ENCODE measurements at places on chromosomes 3 and 15.

DNA sequence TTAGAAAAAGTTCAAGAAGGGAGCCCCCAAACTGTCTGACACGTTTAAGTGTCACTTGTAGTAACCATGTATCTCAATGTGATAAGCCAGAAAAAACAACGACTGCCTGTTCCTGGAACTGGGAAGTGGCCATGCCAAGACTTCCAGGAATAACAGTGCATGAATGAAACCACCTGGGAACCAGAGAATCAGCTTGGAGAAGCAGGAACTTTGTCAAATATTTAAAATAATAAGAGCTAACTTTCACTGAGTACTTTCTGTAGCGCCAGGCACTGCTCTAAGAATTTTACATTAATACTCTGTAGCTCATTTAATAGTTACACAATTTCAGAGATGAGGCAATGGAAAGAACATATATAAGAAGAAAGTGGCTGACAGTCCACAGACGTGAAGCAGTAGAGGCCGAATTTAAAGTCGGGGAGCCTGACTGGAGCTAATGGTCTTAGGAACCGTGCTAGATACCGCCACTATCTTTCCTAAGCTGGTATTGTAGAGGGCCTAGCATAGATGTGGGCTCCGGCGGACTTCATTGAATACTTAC, 876 bp downstream of the PLSCR1 start:
- DNase-seq: no peak

DNA sequence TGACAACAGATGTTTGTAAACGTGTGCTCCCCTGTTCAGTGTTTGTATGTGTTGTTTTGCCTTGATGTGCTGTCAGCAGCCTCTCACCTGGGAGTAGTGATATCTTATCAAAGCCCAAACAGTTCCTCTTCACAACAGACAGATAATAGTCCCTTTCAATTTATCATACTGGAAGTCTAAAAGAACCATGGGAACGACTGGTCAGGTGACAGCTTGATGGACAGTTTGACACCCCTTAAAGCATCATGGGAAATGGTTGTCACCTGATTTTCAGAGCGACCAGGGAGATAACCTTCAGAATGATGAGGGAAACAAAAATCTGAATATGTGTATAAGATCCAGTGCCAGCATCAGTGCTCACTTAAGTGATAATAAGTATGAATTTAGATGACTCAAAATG, 146.3 kb upstream of the SOX2 start:
- DNase-seq: no peak

GRCh38 chr3:130465521-130465920, 51.5 kb upstream of the COL6A6 start:
- DNase-seq: no peak

DNA sequence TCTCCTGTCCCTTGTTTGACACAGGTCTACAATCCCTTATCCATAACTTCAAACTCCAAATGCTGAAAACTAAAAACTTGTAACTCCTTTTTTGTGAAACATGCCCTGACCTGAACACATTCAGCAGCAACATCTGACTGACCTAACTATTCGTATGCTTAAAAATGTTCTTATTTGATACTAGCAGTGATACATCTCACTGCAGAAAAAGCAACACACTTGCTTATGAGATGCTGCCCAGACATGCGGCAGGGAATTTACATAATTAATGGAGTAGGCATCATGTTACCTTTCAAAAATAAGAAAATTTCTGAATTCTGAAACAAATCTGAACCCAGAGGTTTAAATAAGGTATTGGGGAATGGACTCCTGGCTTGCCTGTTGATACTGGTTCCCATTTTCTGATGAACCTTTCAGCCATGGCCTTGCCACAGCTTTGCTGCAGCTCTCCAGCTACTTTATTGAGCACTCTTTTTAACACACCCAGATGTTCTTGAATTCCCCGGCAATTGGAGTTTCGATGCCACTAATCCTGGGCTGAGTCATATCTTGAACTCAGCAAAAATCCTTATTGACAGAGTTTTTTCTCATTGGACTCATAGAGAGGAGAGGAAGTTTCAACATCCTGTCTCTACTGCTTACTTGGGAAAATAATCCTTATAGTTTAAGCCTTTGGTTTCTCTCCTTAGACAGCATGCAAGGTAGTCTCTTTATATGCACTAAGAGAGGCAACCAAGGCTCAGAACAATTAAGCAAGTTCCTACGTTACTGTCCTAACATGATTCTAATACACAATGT, 296.6 kb upstream of the LMCD1 start:
- no peak for DNase-seq

DNA sequence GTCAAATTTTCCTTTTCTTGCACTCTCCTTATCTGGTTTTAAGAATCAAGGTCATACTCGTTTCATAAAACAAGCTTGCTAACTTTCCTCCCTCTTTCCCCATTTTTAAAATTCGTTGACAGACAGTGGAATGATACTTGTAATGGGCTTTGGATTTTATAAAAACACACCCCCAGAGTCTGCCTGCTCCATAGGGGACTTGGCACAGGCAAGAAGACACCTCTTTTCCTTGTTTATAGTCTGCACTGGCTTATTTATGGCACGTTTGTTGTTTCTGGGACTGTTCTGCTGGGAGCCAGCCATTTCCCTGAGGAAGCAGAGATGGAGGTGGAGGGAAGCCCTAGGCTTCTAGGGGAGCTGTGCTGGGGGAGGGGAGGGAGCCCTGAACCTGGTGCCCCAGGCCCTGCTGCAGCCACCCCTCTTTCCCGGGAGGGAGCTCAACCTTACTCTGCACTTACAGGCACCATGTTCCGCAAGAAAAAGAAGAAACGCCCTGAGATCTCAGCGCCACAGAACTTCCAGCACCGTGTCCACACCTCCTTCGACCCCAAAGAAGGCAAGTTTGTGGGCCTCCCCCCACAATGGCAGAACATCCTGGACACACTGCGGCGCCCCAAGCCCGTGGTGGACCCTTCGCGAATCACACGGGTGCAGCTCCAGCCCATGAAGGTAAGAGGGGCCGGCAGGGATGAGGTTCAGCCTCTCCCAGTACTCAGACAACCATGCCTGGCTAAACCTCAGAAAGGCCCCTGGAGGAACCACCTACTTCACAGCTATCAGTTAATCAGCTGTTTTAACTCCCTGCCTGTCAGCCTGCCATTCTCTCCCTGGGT, 18.3 kb downstream of the ANKRD63 start:
- DNase-seq: no peak

- no peak for DNase-seq
Observed at GRCh38 chr3:133568294-133569014, 5.0 kb upstream of the CDV3 start.

DNA sequence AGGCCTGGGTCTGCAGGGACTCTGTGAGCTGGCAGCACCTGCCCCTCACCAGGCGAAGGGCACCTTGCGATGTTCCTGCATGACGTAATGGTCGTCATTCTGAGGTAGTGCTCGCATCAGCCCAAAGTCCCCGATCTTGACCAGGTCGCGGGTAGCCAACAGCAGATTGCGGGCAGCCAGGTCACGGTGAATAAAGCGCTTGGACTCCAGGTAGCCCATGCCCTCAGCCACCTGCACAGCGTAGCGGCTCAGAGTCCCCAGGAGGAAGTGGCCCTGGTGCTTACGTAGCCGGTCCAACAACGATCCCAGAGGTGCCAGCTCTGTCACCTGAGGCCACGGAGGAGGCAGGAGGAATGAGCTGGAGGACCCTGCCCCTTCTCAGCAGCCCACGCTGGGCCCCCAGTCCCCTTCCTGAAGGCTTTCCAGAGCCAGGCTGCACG, 26.3 kb downstream of the TNK2 start:
- DNase-seq: no peak

DNA sequence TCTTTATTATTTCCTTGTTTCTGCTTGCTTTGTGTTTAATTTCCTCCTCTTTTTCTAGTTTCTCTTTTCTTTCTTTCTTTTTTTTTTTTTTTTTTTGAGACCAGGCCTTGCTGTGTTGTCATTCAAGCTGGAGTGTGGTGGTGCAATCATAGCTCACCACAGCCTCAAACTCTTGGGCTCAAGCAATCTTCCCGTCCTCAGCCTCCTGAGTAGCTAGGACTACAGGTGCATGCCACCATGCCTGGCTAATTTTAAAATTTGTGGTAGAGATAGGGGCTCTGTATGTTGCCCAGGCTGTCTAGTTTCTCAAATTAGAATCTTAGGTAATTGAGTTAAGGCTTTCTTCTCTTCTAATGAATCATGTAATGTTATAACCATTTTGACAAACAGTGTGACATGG, 22.4 kb downstream of the SLMAP start:
- no peak for DNase-seq

DNA sequence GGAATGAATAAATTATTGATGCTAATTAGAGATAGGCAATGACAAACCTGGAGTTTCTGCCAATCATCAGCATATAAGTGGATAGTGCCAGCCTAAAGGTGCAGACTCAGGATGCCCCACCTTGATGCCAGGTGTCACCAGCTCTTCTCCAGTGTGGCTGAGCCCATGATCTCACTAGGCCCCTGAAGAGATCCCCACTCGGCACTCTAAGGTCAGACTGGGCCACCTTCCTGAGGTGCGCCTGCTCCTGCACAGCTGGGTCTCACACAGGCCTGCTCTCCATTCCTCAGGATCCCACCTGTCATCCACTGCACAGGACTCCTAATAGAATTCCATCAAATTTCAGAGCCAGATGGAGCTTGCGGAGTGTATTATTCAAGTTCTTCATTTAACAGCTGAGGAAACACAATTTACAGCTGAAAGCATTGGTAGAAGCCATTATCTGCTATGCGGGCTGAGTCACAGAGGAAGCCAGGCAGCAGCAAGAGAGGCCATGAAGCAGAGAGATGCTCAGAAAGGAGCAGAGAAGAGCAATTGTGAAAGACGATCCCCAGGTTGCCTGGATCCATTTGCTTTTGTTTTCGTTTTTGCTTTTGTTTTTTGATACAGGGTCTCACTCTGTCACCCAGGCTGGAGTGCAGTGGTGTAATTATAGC, 25.1 kb upstream of the FSTL1 start:
- no peak for DNase-seq

- DNase-seq: no peak
Observed at GRCh38 chr15:62447742-62448141, 282.7 kb upstream of the C2CD4B start.

DNA sequence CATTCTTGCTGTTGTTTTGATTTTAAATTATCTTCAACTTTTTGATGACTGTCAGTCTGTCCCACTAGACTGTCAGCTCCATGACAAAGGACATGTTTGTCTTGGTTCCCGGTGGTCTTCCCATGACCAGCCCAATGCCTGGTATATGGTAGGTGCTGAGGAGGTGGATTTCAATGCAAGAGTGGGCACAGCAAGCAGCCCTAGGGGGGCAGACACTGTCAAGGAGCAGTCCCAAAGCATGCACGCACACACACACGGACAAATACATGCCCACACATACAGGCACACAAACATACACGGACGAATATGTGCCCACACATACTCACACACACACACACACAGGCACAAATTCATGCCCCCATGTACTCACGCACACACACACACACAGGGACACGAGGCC, 12.0 kb downstream of the KLF15 start:
- DNase-seq: no peak

GRCh38 chr3:70431911-70432310, 119.5 kb upstream of the MDFIC2 start:
- no peak for DNase-seq

- DNase-seq: no peak
Observed at GRCh38 chr15:57494581-57494980, 97.1 kb upstream of the MYZAP start.

DNA sequence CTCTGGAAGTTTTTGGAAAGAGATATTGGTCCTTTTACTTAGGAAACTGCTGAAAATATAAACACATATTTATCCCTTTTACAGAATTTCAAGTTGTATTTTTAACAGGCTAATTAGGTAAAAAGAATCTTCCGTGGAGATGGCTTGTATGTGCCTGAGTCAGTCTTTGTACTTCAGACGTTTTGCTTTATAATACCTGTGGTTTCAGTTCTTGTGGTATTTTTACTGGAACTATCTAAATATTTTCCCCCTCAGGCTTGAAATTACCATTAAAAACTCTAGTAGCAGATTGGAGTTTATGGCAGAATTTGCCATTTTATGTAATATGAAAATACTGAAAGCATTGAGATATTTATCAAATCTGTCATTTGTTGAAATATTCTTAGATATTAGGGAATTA, 151.6 kb upstream of the CGNL1 start:
- no peak for DNase-seq

DNA sequence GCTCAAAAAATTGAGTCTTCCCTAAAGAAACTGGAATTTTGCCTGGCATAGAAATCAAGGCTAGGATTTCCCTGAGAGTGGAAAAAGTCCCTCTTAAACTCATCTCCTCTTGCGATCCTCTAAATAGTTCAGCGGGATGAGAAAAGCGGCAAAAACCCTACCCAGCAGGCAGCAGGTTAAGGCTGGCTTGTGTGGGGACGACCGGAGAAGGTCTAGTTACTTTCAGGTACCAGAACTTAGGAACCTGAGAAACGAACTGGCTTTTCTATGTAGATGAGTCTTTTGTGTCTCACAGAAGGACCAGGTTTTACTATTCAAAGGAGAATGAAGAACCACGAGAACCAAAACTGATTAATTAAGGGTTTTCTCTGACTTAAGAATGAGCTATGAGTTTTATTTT, 523.7 kb upstream of the TGFBR2 start:
- no peak for DNase-seq

DNA sequence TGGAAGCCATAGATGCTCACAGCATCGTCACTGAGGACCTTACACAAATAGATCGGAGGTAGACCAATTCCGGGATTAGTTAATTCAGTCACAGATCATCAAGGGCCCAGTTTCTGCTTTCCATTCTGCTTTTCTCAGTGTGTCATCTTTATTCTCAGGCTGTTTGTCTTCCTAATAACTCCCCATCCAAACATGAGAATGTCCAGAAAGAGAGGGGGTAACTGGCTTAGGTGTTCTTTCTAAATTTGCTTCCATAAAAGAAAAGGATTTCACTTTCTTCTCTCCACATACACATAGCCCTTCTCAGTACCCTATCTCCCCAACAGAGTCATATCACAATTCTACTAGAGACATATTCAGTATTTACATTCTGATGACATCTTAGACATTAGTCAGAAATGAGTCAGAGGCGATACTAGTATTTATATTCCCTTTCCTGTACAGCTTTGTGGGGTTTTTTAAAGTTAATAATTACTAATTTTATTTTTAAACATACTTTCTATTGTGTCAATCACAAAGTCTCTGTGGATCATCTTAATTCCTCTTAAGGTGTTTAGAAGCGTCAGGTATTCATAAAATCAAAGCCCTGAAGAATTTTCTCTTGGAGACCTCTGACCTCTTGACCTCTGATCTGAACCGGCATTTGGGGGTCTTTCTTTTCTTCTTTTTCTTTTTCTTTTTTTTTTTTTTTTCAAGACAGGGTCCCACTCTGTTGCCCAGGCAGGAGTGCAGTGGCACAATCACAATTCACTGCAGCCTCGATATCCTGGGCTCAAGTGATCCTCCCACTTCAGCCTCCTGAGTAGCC, 24.3 kb upstream of the IL12A start:
- DNase-seq: no peak

DNA sequence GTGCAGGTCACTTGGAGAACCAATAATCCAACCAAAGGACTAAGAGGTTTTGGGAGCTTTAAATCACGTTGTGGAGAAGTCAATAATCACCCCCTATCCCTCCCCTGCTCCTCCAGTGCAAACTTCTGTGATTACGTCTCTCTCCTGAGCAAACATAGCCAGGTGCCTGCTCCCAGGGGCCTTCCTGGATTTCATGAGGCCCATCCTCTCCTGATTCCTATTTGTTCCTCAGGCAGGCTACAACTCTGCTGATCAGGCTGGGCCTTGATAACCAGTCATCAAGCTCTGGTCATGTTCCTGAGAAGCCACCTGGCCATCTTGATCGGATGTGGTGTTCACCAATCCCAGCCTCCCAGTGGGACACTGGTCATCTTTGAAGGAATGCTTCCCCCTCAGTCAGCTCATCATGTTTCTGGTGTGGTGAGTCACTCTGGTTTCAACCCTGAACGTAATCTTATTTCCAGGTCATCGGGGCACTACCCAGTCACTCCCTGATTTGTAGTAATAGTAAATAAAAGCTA, 2.9 kb upstream of the ZNF710 start:
- DNase-seq: no peak
